ENCODE measurements at places on chromosomes 1 and 21. TPM values are rescaled to one million over a fixed set of nuclear protein-coding genes. Genes with fewer than 3 reads are reported as not detected.

ADORA3 gene
- not detected for total RNA-seq

DENND2D gene
- 3.5 TPM for total RNA-seq

OR10J5 gene
- total RNA-seq = not detected

DMRTB1 gene
- total RNA-seq = not detected

EVA1C gene
- total RNA-seq = 1.1 TPM

TSPEAR gene
- not detected for total RNA-seq

Measured in SK-MEL-5 (cell line).